NCI-H460 (cell line): ENCODE measurements at places on chromosomes 3 and 15.
A peak's percentile ranks its signal among the peaks of the same experiment; 100 is the strongest.

- DNase-seq, result no peak
Observed at GRCh38 chr15:100784493-100785180, 95.0 kb upstream of the ALDH1A3 start.

DNA sequence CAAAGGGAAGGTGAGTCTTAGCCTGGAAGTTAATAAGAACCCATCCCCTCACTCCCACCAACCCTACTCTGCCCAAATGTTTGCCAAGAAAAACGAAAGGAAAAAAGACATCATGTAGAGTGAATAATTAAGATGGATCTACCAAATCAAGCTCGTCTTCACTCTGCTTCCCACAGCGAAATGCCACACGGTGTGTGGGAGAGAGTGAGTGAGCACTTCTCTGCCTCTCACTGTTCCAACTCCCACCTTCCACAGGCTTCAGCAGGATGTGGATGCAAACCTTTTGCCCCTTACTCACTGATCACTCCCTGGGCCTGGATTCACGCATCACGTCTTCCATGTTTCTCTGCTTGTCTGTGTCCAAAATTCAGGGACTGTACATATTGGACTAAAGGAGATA lies 85.4 kb downstream of the WDR76 start:
- DNase-seq, result no peak

- no peak for DNase-seq
Observed at GRCh38 chr3:13647298-13648059, 98.6 kb downstream of the FBLN2 start.

DNA sequence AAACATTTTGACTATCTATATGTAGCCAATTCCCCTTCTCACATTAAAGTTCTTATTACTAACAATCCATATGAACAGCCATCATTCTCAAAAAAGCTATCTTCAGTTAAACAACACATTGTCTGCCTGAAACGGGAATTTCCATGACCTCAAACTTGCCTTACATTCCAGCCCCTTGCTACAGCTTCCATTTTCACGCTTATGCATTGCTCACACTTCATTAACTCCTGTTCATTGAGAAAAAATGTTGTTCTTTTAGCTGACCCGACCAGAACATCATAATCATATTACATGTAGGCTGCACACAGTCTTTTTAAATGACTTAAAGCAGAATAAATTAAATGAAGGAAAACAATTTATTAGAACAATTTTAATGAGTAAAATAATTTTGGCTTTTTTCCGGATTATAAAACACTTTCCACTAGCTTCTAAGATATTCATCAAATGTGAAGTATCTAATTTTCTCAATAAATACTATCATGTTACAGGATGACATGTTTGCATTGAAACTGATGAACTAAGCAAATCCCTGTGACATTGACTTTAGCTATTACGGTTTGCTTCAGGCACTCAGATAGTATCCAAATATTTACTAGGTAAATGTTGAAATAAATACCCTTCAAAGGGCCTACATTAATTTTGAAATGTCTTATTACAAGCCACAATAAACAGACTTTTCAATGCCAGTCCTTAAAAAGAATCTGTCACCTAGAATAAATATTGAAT lies 49.9 kb downstream of the P3H2 start:
- DNase-seq, result no peak

DNA sequence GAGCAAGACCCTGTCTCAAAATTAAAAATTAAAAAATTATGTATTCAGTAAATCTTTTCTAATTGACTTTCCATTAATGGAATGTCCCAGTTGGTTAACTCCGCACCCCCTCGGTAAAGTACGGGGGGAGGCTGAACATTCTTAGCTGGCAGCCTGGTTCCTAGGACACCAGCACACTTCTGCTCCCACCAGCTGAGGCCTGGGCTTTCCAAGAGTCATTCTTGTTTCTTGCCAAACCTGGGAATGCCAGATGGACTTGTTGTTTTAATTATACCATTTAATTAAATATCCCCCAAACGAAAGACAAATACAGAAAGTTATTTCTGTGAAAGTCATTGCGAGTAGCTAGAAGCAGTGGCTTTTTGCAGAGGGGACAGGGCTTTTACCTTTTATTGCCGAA lies 179.4 kb downstream of the VGLL4 start:
- DNase-seq, result no peak

- DNase-seq, result no peak
Observed at GRCh38 chr3:181358562-181358961, 353.2 kb upstream of the SOX2 start.

DNA sequence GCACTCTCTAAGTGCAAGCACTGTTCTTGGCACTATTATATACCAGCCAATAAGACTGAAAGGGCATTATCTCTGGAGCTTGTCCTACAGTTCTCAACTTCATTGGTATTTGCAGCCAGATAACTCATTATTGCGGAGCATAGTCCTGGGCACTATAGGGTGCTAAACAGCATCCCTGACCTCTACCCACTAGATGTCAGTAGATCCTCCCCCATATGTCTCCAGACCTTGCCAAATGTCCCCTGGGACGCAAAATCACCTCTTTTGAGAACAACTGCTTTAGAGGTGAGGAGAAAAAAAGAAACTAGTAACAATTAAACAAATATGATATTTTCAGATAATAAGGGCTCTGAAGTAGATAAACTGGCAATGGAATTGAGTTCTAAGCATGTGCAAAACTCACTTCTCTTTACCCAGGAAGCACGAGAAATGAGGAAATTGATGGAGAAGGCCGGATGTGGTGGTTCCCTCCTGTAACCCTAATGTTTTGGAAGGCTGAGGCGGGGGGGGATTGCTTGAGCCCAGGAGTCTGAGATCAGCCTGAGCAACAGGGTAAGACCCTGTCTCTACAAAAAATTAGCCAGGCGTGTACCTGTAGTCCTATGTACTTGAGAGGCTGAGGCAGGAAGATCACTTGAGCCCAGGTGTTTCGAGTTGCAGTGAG lies 61.4 kb downstream of the FRMD4B start:
- peak; percentile 23 for DNase-seq

DNA sequence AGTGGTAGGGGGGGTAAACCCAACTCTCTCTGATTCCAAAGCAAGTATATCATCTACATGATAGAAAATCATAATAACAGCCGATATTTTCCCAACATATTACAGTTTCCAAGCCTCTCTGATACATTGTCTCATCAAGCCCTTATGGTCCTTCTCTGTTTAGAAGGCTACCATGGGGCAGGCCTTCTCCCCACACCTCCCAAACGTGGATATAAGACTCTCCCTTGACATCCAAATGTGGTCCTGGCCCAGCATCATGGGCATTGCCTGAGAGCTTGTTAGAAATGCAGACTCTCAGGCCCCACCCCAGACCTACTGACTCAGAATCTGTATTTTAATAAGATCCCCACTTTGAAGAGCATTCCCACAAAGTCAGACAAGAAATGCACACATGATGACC lies 17.7 kb upstream of the CCR9 start:
- DNase-seq, result no peak

GRCh38 chr3:185207931-185208746 lies 45.7 kb downstream of the EHHADH start:
- DNase-seq, result no peak

DNA sequence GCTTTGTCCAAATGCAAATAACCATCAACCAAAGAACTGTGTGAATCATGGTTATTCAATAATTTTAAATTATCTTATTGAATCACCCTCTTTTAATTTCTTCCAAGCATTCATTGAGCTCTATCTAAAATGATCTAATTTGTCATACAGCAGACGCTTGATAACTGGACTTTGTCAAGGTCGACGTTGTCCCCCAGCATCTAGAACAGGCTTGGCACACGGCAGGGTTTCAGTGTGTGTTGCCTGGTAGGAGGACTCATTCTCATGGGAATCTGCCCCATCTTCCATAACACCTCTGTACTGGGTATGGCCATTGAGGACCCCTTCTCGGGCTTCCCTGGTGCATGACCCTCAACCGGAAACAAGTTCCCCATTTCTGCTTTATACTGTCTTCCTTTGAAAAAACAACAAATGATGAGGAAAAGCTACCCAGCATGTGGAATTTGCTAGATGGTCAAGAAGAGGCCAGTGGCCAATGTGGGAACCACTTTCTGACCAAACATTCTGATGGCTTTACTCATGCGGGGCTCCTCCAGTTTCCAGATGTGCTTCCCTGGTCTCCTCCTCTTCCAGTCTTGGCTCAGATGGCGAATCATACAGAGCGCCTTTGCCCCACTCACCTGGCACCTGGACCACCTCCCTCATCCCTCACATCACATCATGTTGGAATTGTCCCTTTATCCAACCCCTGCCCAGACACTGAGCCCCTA lies 41.7 kb upstream of the SEC22A start:
- no peak for DNase-seq

DNA sequence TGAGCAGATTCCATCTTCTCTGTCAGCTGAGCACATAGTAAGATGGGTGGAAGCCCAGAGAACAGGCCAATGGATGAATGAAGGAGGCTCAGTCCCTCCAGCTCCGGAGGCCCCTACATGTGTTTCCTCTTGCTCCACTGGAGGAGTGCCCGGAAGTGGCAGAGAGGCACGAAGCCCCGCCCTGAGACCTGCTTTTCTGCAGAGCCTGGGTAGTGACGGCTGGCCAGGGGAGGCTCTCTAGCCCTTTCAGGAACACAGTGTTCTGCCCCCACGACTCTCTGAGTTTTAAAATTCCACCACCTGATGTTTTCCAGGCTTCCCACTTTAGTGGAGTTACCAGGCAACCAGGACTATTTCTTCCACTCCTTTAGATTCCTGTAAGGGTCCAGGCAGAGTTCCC lies 149.4 kb upstream of the SLC6A11 start:
- DNase-seq, result no peak

- no peak for DNase-seq
Observed at GRCh38 chr15:101326462-101327146, 31.6 kb upstream of the SNRPA1 start.

GRCh38 chr3:152879130-152879789 lies 44.3 kb downstream of the P2RY1 start:
- no peak for DNase-seq

DNA sequence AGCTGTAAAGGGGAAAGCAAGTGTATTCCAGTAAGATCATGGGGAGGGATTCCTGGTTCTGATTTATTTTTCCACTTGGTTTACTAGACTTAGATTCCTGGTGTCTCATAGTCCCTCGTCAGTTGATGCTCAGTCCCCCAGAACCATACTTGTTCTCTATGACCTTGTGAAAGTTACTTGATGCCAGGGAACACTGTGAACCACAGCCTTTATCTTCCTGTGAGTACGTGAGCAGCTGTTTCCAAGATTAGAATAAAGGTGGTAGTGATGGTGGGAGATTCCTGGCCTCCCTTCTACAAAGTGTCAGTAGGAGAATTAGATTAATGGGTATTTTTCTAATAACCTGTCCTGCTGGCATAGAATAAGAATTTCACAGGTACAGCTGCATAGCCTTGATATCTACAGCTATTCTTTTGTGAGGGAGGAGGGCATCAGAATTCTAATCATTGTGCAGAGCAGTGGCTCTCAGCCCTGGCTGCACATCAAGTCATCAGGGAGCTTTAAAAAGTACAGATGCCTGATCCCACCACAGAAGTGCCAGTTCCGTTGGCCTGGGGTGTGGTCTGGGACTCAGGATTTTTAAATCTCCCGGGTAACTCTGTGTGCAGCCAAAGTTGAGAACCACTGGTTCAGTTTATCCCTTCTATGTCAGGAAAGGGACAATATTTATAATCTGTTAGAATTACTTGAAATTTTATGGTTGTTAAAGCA lies 20.0 kb downstream of the GPD1L start:
- DNase-seq, result no peak

DNA sequence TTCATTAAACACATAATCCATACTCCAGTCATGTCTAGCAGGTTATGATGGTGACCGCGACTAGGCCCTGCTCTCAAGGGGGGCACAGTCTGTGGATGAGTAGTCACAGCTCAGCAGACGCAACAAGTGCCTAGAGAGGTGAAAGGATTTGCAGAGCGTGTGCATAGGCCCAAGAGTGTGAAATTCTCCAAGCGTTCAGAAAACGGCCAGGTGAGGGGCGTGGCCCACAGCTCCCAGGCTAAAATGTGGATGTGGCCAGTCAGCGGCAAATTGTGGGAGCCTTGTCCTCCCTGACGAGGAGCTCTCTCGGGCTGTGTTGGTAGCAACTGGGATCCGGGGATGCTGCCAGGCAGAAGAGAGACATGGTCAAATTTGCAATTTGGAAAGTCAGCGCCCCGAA lies 46.4 kb upstream of the TSEN2 start:
- DNase-seq, result no peak

GRCh38 chr15:95698951-95699350 lies 631.5 kb upstream of the NR2F2 start:
- DNase-seq, result no peak

DNA sequence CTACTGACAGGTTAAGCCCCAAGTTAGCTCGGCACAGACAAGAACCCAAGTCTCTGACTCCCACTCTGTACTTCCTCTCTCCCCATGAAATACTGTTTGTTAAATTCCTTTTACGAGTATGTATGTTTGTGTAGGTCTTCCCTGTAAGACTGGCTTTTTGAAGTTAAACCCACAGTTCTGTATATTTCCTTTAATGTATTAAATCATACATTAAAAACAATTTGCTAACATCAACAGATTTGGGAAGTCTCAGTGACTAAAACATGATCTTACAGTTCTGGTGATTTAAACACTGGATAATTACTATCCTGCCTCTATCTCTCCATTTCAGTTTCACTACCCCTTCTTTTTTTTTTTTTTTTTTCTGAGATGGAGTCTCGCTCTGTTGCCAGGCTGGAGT lies 4.4 kb downstream of the CMTM6 start:
- no peak for DNase-seq

- no peak for DNase-seq
Observed at GRCh38 chr3:3951071-3951470, 151.8 kb downstream of the LRRN1 start.

DNA sequence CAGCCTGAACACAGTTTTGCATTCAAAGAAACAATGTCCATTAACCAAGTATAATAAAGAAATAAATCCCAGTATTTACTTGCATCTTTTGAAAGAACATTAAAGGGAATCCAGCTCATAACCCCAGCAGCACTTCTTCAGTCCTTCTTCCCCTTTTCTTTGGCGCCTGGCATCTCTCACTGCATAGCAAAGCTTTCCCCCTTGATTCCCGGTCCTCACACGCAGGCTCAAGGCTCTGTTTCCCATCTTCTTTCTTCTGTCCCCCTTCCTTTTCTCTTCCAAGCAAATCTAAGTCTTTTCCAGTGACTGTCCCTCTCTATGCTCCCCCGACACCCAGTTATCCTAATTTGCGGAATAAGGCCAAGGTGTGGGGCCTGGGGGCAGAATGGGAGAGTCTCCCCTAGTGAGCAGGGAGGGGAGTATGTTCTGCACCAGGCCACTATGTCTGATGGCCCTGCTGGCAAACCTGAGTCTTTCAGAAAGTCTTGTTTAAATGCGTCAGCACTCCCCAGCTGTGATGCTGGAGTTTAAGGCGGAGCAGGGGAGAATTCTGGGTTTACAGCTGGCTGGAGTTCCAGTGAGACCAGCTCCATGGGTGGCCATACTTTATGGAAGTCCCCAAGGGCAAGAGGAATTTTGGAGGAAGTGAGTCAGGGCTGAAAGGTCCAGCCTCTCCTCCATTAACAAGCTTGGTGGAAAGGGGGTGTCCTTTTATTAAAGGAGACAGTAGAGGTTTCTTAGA lies 42.1 kb downstream of the GOLGA6A start:
- DNase-seq, result no peak

- DNase-seq, result no peak
Observed at GRCh38 chr3:73257186-73257585, 195.7 kb downstream of the EBLN2 start.
